T-helper 17 cell (primary cell): ENCODE measurements at places on chromosomes 7 and 10. TPM values are rescaled to one million over a fixed set of nuclear protein-coding genes. Genes with fewer than 3 reads are reported as not detected.

DNA sequence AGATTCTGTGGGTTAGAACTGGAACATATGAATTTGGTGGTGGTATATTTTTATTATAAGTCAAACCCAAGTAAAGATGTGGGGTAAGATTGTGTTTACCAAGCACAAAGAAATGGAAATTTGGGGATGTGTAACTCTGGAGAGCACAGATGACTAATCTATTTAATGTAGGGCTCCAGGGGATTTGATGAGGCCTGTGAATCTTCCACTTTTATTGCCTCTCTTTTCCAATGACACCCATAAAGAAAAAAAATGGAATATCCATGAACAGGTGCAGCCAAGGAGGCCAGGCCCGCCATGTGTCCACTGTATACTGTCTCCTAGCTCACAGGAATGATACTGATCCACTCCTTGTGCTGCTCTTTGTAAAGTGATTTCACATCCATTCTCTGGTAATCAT lies 2.8 kb downstream of the SRGN start:
- peak overlapping the region; percentile 100 for H3K27ac ChIP-seq
- H3K4me1 ChIP-seq = peaks cover 44% of the 10 kb centered on the region
- no peak for DNase-seq

- peaks cover 22% of the 10 kb centered on the region for H3K4me1 ChIP-seq
- H3K27me3 ChIP-seq = peaks cover 5% of the 10 kb centered on the region
- H3K27ac ChIP-seq = no peak overlapping the region
- H3K36me3 ChIP-seq = no peaks in the 10 kb centered on the region
- DNase-seq = no peak
- H3K4me3 ChIP-seq = no peak overlapping the region
Observed at GRCh38 chr10:43260117-43260761, 6.6 kb downstream of the RASGEF1A start.

DNA sequence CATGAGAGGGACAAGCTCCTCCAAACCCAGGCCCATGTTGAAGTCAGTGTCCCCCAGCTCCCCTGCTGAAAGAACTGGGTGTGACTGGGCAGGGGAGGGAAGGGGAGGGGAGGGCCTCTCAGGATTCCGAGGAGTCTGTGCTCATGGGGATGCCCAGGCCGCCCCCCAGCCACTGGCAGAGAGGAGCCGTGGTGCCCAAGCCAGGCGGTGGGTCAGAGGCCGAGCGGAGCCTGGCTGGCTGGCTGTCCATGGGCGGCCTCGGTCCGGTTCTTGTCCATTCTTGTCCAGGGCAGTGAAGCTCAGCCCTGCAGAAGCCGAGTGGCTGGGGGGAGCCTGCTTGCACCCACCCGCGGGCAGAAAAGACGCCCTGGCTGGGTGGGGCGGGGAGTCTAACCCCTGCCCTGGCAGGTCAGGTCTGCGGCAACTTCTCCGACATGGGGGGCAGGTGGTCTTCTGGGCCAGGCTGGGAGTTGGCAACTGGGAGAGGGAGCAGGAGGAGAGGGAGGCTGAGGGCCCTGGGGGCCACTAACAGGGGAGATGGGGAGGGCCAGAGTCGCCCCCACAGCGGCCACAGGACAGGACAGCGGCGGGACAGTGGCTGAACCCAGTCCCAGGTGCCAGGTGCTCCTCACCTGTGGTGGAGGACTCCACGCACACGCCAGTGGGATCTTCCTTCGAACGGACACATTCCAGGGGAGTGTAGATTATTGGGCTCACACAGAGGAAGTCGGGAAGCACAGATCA lies 54.1 kb downstream of the FOXL3 start:
- DNase-seq = no peak
- H3K4me3 ChIP-seq = no peak overlapping the region
- no peak overlapping the region for H3K27ac ChIP-seq
- peaks cover 4% of the 10 kb centered on the region for H3K4me1 ChIP-seq
- H3K36me3 ChIP-seq = no peaks in the 10 kb centered on the region
- H3K27me3 ChIP-seq = peaks cover 7% of the 10 kb centered on the region

GRCh38 chr7:137934941-137935883 lies 66.7 kb downstream of the CREB3L2 start:
- H3K4me1 ChIP-seq = peaks cover 44% of the 10 kb centered on the region
- no peaks in the 10 kb centered on the region for H3K27me3 ChIP-seq
- H3K36me3 ChIP-seq = peaks cover 2% of the 10 kb centered on the region
- H3K4me3 ChIP-seq = peak overlapping the region; percentile 91
- peak overlapping the region; percentile 97 for H3K27ac ChIP-seq

DNA sequence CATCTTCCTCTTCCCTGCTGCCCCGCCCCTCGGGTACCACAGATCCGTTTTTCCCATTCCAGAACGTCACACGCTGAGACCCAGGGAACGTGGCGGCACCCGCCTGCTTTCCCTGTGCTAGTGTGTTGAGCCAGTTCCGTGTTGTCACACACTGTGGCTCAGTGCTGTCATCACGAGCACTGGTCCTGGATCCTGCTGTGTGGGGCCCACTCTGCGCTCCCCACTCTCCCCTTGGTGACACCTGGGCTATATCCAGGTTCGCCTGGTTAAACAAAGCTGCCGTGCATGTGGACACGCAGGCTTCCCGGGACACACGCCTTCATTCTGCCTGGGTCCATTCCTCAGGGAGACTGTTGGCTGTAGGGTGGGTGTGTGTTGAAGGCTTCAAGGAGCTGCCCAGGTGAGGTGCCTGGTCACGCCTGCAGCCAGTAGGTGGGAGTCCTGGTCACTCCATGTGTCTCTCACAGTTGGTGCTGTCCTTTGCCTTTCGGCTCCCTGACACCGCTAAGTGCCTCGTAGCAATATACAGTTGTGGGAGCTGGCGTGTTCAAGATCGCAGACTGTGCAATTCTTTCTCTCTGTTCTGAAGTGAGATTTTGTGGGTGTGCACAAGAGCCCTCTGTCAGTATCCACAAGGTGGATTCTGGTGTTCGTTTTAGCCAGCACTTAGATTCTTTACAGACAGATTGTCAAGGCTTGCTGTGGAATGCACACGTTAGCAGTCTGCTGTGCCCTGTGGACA lies 88.6 kb downstream of the INPP5A start:
- no peaks in the 10 kb centered on the region for H3K27me3 ChIP-seq
- peak overlapping the region; percentile 12 for H3K4me3 ChIP-seq
- no peak for DNase-seq
- no peaks in the 10 kb centered on the region for H3K36me3 ChIP-seq
- peaks cover 33% of the 10 kb centered on the region for H3K4me1 ChIP-seq
- H3K27ac ChIP-seq = peak overlapping the region; percentile 51

- DNase-seq = no peak
- H3K4me3 ChIP-seq = no peak overlapping the region
- no peaks in the 10 kb centered on the region for H3K36me3 ChIP-seq
- H3K4me1 ChIP-seq = no peaks in the 10 kb centered on the region
Observed at GRCh38 chr7:156423876-156424275, 216.7 kb upstream of the RNF32 start.

DNA sequence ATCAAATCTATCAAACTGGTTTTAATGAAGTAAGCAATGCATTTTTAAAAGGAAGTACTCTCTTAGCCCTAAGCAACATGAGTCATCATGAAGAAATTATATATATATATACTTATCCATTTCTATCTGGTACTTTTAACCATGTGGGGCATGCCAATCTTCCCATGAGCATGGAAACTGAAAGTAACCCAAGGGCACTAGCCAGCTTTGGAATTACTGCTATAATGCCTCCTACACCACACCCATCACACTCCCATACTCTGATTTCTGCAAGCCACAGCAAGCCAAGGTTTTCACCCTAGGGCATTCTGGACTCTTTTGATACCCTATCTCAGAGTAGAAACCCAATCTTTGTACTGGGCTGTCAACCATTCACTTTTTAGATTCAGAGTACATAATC lies 204.6 kb downstream of the IMMP2L start:
- DNase-seq = no peak
- H3K4me1 ChIP-seq = peaks cover 2% of the 10 kb centered on the region
- H3K36me3 ChIP-seq = no peaks in the 10 kb centered on the region

DNA sequence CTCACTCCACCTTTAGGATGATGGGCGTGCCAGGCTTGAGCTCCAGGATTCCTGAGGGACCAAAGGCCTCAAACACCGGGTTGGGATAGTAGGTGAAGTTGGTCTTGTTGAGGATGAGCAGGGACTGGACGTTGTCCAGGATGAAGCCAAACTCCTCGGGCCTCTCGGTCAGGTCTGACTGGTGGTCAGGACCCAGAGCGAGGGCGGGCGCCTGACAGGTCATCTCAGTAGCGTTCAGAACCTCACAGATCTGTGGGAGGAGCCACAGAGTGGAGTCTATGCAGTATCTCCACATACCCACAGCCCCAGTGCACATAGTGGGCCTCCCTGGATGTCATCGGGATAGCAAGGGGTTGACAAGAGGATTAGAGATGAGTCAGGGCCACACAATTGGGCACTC lies 394.9 kb downstream of the PLXNA4 start:
- H3K36me3 ChIP-seq = no peaks in the 10 kb centered on the region
- no peaks in the 10 kb centered on the region for H3K27me3 ChIP-seq
- no peaks in the 10 kb centered on the region for H3K4me1 ChIP-seq
- H3K4me3 ChIP-seq = no peak overlapping the region
- H3K27ac ChIP-seq = no peak overlapping the region

The HOXA2 gene
- total RNA-seq = not detected

The PSD gene
- total RNA-seq = 5.1 TPM

The URGCP gene
- 23.3 TPM for total RNA-seq

The CTAGE4 gene
- not detected for total RNA-seq
